ENCODE measurements at places on chromosomes 6 and 20. TPM values are rescaled to one million over a fixed set of nuclear protein-coding genes. Genes with fewer than 3 reads are reported as not detected.

GRCh38 chr6:7543789-7544424 is 2.4 kb downstream of the DSP start:
- peak; percentile 45 for DNase-seq

- no peak for DNase-seq
These were observed 235.8 kb downstream of the PHACTR1 start for GRCh38 chr6:12952318-12952717.

- DNase-seq, result no peak
These were observed 30.7 kb downstream of the PMEPA1 start for GRCh38 chr20:57679113-57679512.

DNA sequence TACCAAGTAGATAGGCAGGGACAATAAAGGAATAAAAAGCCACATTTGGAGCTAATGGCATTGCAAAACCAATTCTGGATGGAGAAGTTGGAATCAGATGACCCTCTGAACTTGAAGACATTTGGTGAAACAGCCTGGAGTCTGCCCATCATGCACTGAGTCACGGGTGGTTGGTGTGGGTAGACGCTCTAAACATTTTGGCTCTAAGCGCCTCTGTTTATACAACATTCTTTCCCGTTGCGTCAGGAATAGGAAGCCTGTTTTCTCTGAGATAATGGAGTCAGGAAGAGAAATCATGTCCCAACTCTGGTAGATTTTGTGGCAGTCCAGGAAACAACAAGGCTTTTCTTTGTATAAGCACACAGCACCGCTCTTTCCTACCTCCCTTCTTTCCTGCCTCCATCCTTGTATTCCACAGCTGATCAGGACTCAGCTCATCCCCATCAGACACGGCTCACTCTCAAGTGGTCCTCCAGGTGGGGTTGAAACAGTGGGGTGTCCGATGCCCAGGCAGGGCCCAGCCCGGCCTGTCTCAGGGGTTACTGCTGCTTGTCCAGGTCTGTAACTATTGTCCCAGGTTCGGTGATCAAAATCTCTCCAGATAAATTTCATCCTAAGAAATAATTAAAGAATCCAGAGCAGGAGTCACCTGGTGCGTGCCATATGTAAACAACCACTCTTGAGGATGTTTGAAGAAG is 12.1 kb upstream of the RAMACL start:
- DNase-seq, result peak; percentile 91

Gene KLC4
- total RNA-seq, result 23.4 TPM

Gene CD93
- total RNA-seq, result not detected

- DNase-seq, result no peak
These were observed 219.9 kb downstream of the ALDH8A1 start for GRCh38 chr6:134730013-134730412.

DNA sequence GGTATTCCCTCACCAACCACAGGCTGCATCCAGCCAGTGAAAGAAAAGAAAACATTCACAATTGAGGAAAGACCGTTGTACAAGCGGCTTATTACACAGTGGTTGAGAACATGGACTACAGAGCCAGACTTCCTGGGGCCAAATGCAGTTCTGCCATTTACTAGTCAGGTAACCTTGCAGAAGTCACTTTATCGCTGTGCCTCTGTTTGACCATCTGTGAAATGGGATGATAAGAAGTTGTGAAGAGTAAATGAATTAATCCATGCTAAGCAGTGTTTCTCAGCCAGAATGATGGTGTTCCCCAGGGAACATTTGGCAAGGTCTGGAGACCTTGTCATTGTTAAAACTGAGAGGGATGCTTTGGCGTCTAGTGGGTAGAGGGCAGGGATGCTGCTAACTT is 14.8 kb downstream of the ARHGAP40 start:
- no peak for DNase-seq

- peak; percentile 76 for DNase-seq
These were observed 868 bp downstream of the SAMD10 start for GRCh38 chr20:63978319-63979228.

GRCh38 chr6:168992446-168993144 is 261.1 kb downstream of the THBS2 start:
- no peak for DNase-seq

- DNase-seq, result no peak
These were observed 57.6 kb downstream of the PLCB4 start for GRCh38 chr20:9126527-9126926.

DNA sequence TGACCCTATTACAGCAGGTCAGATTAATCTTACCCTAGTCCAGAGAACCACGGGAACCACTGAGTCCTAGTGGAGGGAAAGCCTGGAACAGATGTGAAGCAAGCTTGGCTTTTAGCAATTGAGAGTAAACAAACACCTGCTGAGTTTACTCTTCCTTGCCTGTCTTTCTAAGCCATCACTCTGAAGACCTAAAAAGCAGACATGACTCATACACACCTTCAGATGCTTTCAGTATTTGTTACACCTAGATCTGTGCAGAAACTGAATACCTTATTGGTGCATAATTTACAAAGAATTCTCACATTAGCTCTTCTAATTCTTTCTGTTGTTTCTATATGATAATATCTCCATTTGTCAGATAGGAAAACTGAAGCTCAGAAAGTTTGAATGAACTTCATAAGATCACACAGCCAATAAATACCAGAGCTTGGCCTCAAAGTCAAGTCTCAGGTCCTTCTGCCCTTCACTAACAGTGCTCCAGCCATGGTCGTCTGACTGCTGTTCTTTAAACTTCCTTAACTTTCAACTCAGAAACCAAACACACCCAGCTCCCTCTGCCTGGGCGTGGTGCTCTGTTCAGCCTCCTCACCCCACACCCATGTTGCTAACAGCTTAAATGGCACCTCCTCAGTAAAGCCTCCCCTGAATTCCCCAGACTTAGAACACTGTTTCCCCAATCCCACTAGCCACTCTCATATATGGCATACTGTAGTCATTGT is 8.6 kb upstream of the GABBR1 start:
- no peak for DNase-seq

DNA sequence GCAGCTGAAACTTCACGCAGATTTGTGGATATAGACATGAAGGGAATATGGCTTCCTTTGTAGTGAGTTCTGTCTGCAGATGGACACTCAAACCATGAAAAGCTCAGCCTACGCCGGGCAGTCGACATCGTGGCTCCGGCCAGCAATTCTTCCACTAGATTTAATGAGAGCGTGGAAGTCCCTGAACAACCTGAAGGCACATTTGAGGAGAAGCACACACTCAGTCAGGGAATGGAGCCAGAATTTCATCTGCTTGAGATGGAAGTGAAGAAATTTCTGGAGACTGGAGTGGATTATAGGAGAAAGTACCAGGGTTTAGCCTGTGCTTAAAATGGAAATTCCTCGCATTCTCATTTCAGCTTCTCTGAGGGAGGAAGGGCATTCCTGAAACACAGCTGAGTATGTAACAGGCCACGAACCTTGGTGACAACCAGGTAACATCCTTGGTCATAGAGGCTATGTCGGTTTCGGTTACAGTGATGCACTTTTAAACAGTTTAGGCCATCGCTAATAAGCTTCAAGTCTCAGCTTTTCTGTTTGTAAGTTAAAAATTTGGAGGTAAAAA is 80.5 kb upstream of the AGPAT4 start:
- DNase-seq, result no peak

DNA sequence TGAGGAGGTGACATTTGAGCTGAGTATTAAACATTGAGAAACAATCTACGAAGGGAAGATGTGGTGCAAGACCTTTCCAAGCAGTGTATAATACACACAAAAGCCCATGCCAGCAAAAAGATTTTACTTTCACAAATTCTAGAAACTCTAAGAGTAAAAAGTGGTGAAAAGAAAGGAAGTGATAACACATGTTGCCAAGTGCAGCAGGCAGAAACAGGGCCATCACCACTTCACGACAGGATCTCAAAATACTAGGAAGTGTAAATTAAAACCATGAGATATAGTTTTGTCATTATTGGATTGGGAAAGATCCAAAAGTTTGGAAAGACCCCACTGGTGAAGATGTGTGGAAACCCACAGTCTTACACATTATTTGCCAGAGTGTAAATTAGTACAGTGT is 1.7 kb upstream of the ENTPD6 start:
- DNase-seq, result no peak

GRCh38 chr20:14191559-14191958 is 145.9 kb downstream of the FLRT3 start:
- no peak for DNase-seq

DNA sequence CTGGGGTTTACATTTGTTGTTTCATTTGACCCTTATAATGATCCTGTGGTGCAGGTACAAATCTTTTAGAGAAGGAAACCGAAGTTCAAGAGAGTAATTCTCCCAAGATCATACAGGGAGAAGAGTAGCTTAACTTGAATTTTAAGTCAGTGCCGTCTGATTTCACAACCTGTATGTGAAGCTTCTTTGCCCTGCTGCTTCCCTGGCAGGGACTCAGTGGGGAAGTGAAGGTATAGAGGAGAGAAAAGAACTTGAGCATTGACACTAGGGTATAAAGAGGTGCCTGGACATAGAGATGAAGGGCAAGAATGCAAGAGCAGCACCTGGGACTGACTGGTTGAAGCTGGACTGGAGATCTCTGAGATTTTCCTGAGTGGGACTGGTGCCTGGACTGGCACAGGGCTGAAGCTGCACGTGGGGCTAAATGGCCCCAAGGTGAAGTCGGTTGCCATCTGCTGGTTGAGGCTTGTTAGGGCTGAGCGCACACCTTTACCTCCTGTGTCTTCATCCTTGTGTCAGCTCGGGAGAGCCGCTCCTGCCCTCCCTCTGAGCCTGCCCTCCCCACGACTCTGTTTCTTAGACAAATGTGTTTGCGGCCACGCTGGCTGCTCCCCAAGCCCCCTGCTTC is 41.8 kb downstream of the FARS2 start:
- peak; percentile 78 for DNase-seq

GRCh38 chr6:126373344-126373743 is 33.4 kb downstream of the CENPW start:
- DNase-seq, result no peak

GRCh38 chr6:139422105-139423036 is 47.9 kb upstream of the CITED2 start:
- DNase-seq, result no peak

- no peak for DNase-seq
These were observed 3.4 kb upstream of the JARID2 start for GRCh38 chr6:15242503-15242902.

- peak; percentile 80 for DNase-seq
These were observed 27.6 kb upstream of the SRF start for GRCh38 chr6:43143235-43144128.

Gene ARFRP1
- 65.4 TPM for total RNA-seq

DNA sequence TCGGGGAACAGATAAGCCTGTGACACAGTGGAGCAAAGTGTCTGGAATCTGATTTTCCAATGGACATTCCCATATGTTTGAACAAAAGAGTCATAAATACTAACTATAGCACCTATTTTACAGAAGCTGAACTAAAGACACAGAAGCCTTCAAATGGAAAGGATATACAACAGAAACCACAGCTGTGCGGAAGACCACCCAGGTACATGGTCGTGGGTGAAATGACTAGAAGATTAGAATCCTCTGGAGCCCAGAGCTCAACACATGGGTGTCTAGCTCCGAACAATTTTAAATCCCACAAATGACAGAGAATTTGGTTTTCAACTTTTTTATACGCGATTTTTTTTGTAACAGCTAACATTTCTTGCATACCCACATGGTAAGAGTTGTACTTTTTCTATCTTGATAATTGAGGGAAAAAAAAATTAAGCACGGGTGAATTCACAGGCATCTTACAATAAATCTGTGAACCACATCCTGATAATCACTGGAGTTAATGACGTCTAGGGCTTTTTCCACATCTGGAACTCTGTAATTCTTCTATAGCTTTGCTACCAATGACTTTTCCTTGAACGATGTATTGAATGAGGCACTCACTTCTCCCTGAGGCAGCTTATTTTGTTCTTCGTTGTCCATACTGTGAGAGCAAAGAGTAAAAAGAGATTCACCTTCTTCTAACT is 271.1 kb upstream of the AGPAT4 start:
- no peak for DNase-seq

GRCh38 chr6:158497620-158498019 is 62.3 kb upstream of the TMEM181 start:
- DNase-seq, result no peak

GRCh38 chr20:62156592-62157386 is 13.2 kb downstream of the SS18L1 start:
- peak; percentile 43 for DNase-seq

Gene RHAG
- total RNA-seq, result not detected

GRCh38 chr6:31874836-31875572 is 3.8 kb downstream of the SLC44A4 start:
- DNase-seq, result no peak

GRCh38 chr20:63952769-63953168 is 3.4 kb downstream of the UCKL1 start:
- no peak for DNase-seq

GRCh38 chr6:72704979-72705378 is 83.1 kb downstream of the KCNQ5 start:
- DNase-seq, result peak; percentile 23

Gene CALHM5
- total RNA-seq, result not detected

Gene TIAM2
- total RNA-seq, result 4.8 TPM

Gene PARD6B
- 5.8 TPM for total RNA-seq

DNA sequence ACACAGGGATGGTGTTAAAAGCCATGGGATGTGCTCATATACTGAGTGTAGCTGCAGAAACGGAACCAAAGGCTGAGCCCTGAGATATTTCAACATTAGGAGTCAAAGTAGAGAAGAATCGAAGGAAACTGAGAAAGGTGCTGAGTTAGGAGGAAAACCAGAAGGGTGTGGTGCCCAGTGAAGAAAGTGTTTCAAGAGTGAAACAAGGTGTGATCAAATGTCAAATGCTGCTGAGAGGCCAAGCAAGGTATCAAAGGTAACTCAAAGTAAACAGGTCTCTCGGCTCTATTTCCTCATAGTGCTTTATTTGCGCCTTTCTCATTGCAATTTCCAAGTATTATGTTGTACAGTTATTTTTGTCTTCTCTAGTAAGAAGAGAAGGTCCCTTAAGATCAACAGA is 94.1 kb downstream of the PRDM1 start:
- DNase-seq, result no peak

Gene CCN5
- 0.93 TPM for total RNA-seq

Gene AKAP12
- 0.34 TPM for total RNA-seq

Gene PNPLA1
- total RNA-seq, result not detected

Gene EEF1A2
- total RNA-seq, result 9.9 TPM

Gene HMGA1
- 202 TPM for total RNA-seq

Gene PRDM1
- 12.6 TPM for total RNA-seq

DNA sequence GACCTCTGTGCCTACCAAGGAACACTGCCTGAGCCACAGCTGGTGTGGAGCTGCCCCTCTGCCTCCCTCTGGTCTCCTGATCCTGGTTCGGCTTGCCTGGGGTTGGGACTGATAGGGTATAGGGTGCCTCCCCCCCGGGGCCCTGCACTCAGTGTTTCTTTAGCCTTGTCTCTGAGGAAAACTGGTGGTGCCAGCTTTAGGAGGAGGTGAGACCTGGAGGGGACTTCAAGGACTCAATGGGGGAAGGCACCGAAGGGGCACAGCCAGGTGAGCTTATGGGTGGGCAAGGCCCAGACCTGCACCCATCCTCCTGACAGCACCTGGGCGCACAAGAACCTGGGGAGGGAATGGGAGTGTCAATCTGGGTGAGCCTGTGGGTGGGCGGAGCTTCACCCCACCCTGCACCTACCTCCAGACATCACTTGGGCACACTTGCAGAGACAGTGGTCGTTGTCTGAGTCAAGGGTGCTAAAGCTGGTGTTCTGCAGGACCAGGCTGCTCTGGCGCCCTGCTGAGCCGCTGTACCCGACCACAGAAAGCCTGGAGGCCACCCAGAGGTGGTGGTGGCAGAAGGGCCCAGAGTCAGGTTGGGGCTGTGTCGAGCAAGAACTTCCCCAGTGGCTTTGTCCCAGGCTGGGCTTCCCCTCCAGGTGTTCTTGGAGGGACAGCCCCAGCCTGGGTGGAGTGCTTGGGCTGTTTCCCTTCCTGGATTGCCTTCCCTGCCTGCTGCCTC is 40.5 kb downstream of the FAM110A start:
- no peak for DNase-seq
